Left lobe of liver (tissue), 2 donors: ENCODE measurements at places on chromosomes 1 and 21. TPM values are rescaled to one million over a fixed set of nuclear protein-coding genes. Genes with fewer than 3 reads are reported as not detected.

GRCh38 chr1:163774978-163775620, 453.3 kb downstream of the NUF2 start:
- DNase-seq = no peak

GRCh38 chr1:91527781-91528180, 27.1 kb downstream of the CDC7 start:
- no peak for DNase-seq

DNA sequence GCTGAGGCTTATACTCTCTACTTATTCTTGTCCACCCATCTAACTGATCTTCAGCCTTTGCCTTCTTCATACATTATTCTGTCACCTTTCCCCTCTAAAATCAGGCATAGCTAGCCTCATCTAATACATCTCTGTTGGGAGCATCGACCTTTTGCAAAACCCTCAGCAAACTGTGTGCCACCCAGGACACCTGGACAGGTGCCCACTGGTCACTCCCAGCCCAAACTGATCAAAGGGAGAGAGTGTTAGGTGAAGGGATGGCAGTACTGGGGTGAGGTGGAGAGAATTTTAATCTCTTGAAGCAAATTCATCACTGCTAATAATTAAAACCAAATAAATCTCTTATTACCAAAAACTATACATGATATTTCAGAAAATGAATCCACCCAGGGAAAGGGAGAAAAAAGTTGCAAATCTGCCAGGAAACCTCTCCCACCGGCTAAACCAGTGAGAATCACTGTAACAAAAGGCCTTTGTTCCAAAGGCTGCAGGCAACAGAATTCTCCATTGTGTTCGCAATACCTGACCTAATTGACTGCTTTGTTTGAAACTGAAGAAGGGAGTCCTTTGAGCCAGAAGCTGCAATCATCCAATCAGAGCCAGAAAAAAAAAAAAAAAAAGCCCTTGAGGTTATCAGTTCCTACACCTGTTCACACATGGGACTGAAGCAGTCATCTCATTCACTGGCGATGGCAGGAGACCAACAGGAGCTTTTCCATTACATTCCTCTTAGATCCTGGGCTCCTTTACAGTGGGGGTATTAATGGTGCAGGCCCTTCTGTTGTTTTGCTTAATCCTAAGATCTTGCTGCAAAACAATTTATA, 172.6 kb downstream of the APP start:
- DNase-seq = no peak

GRCh38 chr1:97047421-97047793, 325.8 kb downstream of the PTBP2 start:
- DNase-seq = no peak

DNA sequence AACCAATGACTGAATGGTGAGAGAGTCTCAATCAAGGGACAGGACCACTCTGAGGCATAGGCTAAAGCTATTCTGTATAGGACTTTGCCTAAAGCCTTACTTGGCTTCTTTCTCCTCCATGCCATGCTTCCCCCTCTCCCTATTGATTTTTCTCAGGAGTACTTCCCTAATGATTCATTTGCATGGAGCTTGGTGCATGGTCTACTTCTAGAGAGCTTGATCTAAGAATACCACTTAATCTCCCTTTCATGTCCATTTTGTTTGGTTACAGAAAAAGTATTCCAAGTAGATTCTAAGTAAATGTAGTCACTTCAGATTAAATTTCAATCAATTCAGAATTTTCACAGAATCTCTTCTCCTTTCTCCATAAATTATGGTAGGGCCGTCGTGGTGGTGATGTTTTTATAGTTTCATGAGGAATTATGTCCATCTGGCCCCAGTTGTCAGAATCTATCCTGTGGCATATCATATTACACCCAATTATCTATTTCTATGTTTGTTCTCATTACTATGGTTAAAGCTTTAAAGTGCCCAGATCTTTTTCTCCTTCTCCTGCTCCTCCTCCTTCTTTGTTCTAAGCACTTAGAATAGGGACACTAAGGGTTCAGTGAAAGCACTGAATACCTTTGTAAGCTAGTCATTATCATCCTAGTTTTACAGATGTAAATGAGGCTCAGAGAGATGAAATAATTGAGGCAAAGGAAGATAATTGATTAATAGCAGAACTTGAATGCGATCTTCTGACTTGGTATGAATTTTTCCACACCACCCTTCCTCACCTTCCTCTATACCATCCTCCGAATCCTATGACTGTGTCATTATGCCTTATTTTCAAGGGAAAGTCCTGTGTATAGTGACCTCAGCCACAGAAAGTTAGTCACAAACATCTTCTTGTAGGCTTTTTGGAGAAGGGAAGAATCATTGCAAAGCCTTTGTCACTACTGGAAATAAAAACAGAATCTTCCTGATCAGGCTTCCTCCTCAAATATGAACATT, 85.6 kb upstream of the ZRANB2 start:
- no peak for DNase-seq

DNA sequence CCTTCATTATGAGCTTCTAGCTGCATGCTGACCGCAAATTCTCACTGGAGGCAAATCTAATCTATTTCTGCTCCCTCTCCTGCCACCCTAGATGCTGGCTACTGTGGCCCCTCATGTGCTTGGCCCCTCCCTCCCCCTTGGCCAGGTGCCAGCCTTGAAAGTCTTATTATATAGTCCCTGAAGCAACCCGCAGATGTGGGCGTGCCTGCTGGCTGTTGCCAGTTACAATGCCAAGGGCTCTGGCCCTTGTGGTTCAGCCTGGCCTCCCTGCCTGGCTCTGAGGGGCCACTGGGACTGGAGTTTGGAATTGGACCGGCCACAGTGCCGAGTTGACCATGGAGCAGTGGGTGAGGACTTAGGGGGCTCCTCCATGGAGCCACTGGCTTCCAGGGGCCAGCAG, 78.9 kb upstream of the ACTRT2 start:
- DNase-seq = no peak

- no peak for DNase-seq
Observed at GRCh38 chr21:16570171-16570570, 840.4 kb downstream of the USP25 start.

- no peak for DNase-seq
Observed at GRCh38 chr1:6104631-6105030, 58.9 kb downstream of the KCNAB2 start.

- DNase-seq = no peak
Observed at GRCh38 chr1:42312576-42313212, 22.3 kb downstream of the FOXJ3 start.

- DNase-seq = no peak
Observed at GRCh38 chr1:83882906-83883305, 116.0 kb downstream of the TTLL7 start.

The SORT1 gene
- 3.6 TPM for total RNA-seq

The ATP13A2 gene
- total RNA-seq = 10.3 TPM

The CD1D gene
- total RNA-seq = 9.5 TPM

The SPATA46 gene
- total RNA-seq = not detected

The ETV3L gene
- total RNA-seq = not detected
